ENCODE measurements at places on chromosomes 1 and 21.

GRCh38 chr1:46021046-46021996, 111.1 kb downstream of the PIK3R3 start:
- no peak for DNase-seq

- DNase-seq: no peak
These were observed 53.5 kb upstream of the SELENON start for GRCh38 chr1:25746299-25747045.

DNA sequence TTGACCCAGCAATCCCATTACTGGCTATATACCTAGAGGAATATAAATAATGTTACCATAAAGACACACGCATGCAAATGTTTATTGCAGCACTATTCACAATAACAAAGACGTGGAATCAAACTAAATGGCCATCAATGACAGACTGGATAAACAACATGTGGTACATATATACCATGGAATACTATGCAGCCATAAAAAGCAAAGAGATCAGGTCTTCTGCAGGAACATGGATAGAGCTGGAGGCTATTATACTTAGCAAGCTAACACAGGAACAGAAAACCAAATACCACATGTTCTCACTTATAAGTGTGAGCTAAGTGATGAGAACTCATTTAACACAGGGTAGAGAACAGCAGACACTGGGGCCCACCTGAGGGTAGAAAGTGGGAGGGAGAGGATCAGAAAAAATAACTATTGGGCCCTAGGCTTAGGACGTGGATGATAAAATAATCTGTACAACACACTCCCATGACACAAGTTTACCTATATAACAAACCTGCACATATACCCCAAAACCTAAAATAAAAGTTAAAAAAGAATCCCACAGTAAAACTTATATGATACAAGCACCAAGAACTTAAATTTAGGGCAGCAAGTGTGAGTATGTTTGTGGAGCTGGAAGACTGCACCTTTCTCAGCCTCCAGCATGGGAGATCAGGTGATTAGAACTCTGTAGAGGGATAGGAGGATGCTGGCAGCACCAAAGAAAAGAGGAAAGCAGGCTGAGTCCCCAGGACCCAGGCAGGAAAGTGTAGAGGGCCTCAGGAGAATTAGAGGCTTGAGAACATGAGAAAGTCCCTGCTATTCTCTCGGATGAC, 320.8 kb upstream of the USP24 start:
- no peak for DNase-seq

GRCh38 chr1:100400404-100400803, 48.1 kb downstream of the CDC14A start:
- DNase-seq: no peak

DNA sequence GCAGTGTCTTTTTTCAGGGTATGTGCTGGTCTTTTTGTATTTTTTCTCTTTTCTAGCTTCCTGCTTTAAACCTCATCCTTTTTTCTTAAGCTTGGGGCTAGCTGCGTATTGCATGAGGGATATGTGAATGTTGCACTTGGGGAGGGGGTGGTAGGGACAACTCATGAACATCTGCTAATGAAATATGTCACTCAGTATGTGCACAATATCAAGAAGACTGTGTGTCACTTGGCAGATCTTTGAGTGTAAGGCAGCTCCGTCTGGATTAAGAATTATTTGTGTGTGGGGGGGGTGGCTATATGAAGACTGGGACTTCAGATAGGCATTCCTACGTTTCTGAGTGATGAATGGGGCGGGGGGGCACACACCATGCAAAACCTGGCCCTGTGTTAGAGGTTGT, 170.4 kb upstream of the CACNA1E start:
- no peak for DNase-seq

DNA sequence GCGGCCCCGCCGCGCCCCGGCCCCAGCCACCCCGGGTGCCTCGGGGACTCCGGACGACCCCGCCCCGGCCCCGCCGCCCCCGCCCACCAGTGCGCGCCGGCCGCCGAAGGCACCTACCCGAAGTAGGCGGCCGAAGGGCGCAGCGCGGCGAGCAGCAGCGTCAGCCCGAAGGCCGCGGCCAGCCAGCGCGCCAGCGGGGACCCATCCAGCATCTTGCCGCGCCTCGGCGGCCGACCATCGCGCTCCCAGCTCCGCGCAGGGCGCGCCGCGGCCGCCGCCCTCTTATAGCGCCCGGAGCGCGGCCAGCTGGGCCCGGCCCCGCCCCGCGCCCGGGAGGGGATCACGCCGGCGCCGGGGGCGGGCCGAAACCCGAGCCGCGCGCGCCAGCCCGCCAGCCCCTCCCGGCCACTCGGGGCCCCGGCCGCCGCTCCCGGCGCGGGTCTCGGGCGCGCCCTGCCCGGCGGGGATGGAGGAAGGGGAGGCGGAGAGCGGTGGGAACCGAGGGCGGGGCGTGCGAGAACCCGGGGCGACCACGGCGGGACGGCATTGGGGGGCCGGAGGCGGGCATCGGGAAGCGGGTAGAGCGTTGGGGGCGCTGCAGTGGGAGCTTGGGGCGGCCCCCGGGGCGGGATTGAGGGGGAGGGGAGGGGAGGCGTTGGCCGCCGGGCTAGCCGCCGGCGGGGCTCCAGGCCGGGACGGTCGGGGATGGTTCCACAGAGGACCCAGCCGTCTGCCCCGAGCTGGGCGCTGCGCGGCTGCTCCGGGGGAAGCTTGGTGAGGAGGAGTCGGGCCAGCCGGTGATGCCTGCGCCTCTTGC, at the start of gene WNT9A:
Gene WNT9A, minus strand, starts transcription at position 257 of the 817 bp plus-strand sequence. Its CDS starts 45 bp downstream, at position 212.
- peak; percentile 78 for DNase-seq

- no peak for DNase-seq
These were observed 137.2 kb downstream of the ADGRL2 start for GRCh38 chr1:81937791-81938450.

DNA sequence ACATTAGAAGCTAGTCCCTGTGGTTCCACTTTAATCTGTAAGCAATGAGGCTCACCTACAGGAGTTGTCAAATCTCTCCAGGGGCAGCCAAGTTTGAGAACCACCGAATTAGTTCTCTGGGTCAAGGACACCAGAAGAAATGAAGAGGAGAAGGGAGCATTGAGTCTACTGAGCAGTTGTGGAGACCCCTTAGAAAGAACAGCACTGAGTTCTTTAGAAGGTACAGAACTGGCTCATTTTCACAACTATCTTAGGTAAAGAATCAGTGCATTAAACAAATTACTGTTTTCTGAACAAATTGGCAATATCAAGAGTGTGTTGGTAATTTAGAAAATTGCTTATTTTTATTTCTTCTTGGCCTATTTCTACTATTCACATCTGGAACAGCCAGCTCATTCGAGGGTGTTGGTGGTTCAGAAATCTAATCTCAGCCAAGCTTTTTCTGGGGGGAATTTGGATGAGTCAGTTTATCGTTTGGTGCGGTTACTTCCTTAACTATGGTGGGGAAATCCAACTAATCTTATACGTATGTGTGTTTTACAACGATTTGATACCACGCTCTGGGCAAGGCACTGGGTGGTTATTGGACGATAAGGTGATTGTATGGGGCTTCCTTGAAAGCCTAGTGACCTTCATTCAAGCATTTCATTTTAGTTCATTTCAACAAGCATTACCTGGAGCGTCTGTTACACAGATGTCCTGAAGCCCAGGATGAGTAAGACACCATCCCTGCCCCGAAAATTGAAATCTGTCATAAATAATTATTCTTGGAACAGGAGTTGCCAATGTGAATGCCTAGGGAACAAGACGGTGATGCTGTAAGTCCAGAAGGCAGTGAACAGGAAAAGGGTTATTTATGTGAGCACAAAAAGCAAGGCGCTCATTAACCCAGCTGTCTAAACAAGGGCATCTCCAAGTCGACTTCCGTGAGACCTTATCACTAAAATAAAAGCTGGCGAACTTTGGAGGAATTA, 52.0 kb upstream of the TMPRSS2 start:
- DNase-seq: no peak

GRCh38 chr1:152110860-152111514, 4.3 kb downstream of the TCHH start:
- DNase-seq: peak; percentile 59

- DNase-seq: no peak
These were observed 32.8 kb upstream of the LYPD8 start for GRCh38 chr1:248788327-248788726.

DNA sequence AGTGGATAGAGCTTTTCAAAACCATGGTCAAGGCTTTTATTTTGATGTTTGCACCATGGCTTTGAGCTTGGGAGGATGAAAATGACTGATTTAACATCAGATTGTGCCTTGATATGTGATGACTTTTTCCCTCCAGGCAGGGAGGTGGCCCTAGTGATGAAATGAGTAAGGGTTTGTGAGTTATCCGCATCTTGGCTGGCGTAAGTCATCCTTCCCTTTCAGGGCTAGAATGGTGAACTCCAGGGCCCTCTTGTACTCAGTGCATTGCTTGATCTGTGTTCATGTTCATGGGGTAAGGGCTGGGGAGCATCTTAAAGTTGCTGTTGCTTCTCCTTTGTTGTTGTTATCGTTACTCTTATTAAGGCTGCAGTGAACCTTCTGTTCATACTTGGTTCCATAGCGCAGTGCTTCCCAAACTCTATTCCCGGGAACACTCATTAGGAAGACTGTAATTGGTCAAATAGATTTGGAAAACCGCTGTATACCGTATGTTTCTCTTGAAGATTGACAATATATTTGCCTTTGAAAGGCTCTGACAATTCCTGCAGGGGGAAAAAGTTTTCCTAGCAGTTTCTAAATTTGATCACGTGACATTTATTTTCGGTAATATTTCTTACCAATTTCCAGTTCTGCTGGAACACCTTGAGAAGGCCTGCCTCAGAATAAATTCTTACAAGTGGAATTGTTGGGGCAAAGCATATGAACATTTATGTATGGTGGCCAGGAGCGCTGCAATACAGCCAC, 23.1 kb downstream of the GPR137B start:
- no peak for DNase-seq

DNA sequence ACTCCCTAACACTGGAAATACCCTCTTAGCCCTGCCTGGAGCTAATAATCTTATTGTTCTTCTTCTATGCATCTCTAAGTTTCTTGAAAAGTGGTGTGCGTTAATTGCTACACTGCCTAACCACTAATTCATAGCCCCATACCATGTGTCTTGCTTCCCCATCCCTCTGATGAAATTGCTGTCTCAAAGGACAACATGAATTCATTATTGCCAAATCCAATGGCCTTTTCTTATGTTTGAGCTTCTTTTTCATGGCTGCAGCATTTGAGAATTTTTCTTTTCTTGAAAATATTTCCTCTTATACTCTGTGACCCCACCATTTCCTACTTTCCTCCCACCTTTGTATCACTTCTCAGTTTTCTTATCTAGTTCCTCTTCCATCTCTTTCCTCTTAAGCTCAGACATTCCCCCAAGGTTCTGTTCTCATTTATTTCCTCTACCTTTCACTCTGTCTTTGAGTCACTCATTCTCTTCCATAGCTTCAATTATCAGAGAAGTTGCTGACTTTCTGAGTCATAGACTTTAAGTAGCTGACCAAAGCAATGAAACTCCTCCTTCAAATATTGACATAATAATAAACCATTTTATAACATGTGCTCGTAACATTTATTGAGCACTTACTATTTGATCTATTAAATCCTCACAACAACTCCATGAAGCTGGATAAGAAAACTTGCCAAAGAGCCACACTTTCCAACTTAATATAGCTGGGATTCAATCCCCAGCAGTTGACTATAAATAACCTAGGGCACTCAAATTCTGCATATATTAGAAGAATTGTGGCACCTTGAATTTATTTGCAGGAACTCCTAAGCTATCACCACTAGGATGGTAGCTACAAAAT, 35.5 kb upstream of the ATP6V1G3 start:
- DNase-seq: no peak

DNA sequence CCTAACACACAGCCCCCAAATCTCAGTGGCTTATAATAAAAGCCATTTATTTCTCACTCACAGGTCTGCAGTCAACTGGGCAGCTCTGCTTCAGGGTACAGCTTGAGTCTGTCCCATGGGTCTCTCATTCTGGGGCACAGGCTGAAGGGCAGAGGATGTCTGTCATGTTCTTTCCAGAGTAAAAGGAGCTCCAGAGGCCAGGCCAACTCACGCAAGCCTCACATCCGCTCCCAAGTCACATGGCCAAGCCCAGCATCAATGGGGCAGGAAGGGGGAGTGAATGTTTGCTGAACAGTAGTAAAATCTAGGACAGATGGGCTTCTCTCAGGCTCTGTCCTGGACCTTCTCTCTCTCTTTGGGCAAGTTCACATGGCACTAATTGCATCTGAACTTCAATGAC, 7.1 kb upstream of the SSBP3 start:
- DNase-seq: peak; percentile 63

GRCh38 chr1:47781171-47781959, 215.8 kb downstream of the TRABD2B start:
- DNase-seq: no peak

DNA sequence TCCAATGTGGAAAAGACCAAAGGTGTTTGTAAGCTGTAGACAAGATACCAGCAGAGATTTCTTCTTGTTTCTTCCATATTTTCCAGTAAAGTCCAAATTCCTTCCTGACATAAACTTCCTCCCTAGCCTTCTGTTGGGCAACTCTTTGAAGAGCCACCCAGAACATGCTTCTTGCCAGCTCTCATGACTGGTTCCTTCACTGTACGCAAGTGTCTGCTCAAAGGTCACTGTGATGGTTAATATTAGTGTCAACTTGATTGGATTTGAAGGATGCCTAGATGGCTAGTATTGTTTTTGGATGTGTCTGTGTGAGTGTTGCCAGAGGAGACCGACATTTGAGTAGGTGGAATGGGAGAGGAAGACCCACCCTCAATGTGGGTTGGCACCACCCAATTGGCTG, 416.6 kb upstream of the RUNX1 start:
- no peak for DNase-seq

Measured in right forelimb (tissue), 1 donor.